ENCODE measurements at places on chromosomes 1 and 21.

DNA sequence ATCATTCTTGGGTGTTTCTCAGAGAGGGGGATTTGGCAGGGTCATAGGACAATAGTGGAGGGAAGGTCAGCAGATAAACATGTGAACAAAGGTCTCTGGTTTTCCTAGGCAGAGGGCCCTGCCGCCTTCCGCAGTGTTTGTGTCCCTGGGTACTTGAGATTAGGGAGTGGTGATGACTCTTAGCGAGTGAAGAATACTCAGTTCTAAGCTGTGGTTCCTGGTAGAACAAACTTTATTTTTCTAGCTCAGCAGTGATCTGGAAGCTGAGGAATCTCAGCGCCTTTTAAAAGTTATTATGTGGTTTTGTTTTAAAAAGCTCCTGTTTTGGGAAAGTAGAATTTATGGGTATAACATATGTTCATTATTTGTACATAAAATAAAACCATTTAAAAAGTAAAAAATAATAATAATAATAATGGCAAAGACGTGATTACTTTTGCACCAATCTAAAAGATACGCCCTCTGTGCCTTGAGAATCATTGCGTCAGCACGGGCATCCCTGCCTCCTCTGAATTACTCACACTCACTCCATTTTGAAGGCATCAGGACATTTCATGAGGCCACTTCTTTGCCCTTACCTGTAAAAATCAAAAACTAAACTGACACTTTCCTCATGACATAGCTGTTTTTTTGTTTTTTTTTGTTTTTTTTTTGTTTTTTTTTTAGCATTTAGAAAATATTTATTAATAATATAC, 29.7 kb upstream of the TNFRSF1B start:
- no peak for DNase-seq

DNA sequence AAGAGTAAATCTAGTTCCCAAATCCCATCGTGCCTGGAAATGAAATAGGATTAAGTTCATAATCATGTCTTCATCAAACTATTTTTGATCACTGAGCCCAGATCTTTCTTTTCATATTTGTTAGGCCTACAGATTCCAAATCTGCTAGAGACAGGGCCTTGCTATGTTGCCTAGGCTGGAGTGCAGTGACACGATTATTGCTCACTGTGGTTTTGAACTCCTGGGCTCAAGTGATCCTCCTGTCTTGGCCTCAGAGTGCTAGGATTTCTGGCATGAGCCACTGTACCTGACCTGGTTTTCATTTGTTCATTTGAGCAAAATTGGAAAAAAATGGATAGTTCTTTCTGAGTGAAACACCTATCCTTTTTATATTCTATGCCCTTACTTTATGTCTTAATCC, 28.0 kb upstream of the DIPK1A start:
- no peak for DNase-seq

- DNase-seq, result no peak
Measured at GRCh38 chr1:99361406-99361805, 97.1 kb downstream of the PLPPR4 start.

- DNase-seq, result no peak
Measured at GRCh38 chr1:1857096-1857703, 33.7 kb downstream of the GNB1 start.

GRCh38 chr1:154856049-154856448, 14.0 kb downstream of the KCNN3 start:
- DNase-seq, result no peak

DNA sequence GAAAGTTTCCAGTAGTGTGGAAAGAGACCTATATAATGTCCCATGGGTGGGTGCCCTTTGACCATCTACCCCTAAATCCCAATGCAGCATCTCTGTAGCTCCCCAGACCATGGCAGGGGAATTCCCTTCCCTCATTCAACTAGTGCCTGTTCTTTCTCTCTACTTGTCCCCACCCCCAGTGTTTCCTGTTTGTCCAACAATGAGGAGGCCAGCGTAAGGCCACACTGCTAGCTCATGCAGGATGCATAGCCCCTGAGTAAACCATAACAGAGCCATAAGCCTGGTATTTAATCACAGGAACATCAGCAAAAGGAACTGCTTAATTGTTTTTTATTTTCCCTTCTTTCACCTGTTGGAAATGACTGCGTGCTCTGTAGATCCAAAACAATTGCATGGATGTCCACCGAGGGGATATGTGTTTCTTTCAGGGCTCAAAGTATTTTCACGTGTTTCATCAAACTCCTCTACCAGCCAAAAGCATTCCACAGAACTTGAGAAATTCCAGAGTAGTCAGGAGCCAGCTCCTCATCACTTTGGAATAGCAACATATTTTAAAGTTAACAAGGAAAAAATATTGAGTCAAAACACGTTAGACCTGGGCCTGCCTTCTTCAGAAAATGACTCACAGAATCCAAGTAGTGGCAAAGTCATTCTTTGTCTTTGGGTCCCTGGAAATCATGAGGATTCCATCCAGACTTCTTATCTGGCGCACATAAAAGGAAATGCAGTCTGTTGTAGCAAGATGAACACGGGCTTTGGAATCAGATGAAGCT, 162.5 kb upstream of the SGIP1 start:
- DNase-seq, result no peak

GRCh38 chr1:10900251-10900651, 103.8 kb upstream of the CASZ1 start:
- DNase-seq, result no peak

- DNase-seq, result no peak
Measured at GRCh38 chr1:151968058-151968457, 25.6 kb downstream of the S100A10 start.

DNA sequence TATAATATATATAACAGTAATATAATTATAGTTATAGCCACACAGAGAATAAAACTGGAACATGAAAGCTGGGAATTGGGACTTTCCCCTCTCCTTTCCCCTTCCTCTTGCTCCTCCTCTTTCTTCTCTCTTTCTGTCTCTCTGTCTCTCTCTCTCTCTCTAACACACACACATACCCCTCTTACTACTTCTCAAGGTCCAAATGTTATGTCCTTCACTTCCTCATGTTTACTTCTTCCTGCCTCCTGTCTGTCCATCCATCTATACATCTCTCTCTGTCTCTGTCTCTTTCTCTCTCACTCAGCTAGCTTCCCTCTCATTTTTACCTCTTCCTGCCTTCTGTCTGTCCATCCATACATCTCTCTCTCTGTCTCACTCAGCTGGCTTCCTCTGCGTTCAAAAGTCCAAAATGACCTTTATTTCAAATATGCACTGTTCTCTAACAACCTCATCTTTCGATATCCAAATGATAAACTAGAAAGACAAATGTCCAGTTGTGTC, 261.1 kb downstream of the SIPA1L2 start:
- DNase-seq, result no peak

DNA sequence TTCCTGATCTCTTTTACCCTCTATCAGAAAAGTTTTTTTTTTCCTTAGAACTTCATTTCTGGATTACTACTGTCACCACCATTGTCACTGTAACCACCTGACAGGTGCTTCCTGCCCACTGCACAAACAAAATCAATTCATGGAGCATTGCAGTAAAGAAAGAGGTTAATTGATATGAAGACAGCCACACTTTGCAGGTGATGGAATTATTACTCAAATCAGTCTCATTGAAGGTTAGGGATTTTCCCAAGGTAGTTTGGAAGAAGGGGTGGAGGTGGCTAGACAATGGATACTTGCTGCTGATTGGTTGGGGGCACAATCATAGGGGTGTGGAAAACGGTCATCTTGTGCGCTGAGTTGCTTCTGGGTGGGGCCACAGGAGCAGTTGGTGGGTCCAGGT, 230.8 kb upstream of the CACYBP start:
- no peak for DNase-seq

- no peak for DNase-seq
Measured at GRCh38 chr1:246528933-246529731, 22.1 kb upstream of the SMYD3 start.

GRCh38 chr21:16634515-16634914, 878.3 kb upstream of the CXADR start:
- DNase-seq, result no peak

DNA sequence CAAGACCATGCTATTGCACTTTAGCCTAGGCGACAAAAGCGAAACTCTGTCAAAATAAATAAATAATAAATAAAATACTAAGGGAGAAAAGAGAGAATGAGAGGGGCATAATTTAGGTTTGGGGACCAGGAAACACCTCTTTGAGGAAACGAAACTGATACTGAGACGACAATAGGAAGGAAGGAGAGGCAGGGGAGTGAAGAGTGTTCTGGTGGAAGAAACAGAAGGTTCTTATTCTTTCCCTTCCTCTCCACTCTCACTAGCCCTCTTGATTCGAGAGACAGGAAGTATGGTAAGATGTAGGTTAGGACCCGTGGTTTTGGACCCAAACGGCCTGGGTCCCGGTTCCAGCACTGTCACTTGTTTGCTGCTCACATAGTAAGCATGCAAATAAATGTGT, 1.6 kb upstream of the NKAIN1 start:
- no peak for DNase-seq

DNA sequence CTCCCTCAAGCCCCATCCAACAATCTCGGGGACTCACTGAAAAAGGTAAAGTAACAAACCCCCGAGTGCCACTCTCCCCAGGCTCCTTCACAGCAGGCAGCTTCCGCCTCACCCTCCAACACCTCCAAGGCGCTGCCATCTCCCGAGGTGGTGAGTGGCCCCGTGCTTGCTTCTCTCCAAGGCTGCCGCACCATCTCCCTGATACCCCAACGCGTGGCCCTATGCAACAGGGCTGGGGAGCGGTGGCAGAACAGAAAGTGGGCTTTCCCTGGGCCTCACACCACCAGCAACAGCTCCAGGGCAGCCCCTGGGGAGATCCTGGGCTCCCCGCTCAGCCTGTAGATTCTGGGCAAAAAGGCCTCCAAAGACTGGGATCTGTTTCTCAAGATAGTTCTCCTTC, 105.1 kb downstream of the RAVER2 start:
- DNase-seq, result no peak

- peak; percentile 40 for DNase-seq
Measured at GRCh38 chr1:37691497-37692077, 729 bp upstream of the CDCA8 start.

DNA sequence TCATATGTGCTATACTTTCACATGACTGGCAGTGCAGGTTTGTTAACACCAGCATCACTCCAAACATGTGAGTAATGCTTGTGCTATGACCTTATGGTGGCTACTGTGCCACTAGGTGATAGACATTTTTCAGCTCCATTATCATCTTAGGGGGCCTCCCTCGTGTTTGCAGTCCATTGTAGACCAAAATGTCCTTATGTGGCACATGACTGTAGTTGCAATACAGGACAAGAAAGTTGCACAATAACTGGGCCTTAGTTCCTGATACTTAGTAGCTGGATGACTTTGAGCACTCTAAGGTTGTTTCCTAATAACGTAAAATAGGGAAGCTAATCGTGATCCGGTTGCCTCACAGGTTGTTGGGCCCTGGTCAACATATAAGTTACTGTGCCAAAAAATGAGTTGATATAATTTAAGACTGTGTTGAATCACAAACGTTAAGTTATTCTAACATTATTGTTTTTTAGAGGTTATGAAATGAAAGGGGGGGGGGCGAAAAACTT, 511 bp upstream of the SNX27 start:
- no peak for DNase-seq

GRCh38 chr1:151510020-151510405, 1.2 kb upstream of the CGN start:
- DNase-seq, result no peak

DNA sequence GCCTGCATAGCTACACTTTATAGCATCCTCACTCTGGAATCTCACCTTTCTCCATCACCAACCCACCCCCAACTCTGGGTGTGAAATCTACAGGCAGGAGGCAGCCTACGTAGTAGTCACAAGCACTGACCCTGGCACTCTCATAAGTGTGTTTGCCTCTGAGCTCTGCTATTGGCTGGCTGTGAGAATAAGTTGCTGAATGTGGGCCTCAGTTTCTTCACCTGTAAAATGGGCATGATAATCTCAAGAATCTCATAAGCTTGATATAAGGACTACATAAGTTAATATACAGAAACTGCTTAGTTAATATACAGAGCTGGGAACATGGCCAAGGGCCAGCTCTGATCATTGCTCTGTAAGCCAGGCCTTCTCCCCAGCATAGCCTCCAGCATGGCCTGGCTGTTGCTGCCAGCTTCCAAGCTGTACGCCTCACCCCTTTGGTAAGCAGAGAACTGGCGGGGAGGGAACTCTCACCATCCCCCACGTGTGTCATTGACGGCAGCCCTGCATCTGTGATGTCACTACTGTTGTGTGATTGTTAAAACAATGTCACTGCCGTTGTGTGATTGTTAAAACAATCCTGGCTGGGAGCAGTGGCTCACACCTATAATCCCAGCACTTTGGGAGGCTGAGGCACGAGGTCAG, 53.3 kb downstream of the SYF2 start:
- DNase-seq, result no peak

GRCh38 chr1:119871881-119872280, 24.4 kb downstream of the ADAM30 start:
- no peak for DNase-seq

GRCh38 chr1:205680073-205680851, at the start of gene SLC45A3:
SLC45A3 (minus strand) TSS chr1:205680509; CDS start chr1:205664656, 15,853 bp downstream.
- no peak for DNase-seq

- no peak for DNase-seq
Measured at GRCh38 chr1:30765556-30766434, 8.2 kb upstream of the LAPTM5 start.

DNA sequence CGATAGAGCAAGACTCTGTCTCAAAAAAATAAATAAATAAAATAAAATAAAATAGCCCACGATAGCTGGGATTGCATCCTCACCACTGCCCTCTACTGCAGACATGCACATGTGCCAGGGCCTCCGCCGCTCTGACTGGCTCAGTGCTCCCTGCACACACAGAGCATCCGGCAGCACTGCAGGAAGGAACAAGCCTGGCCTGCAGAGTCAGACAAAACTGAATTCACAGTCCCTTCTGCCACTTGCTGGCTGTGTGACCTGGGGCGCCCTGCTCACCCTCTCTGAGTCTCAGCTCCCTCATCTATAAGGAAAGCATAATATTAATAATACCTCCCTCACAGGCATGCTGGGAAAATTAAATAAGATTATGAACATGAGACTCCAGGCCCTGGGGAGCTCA, 35.4 kb downstream of the CSMD2 start:
- DNase-seq, result no peak

DNA sequence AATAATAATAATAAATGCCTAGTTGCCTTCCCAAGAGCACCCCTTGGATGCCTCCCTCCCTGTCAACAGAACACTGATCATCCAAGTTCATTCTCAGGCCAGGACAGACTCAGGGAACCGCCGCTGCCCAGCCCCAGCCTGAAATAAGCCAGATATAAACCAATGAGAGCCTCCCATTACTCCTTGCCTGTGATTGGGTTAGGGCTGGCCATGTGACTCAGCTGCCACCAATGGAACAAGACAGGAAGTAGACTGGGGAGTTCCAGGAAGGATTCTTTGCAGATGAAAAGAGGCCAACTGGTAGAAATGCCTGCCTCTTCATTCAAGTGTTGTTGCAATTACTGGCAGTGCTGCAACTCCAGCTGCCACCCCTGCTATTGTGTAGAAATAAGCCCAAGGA, 146.4 kb upstream of the TIAM1 start:
- no peak for DNase-seq

Measured in hypothalamus (tissue), 51 donors.